ENCODE measurements at places on chromosomes 2 and 18.

GRCh38 chr2:66699793-66700676 is 265.1 kb downstream of the MEIS1 start:
- no peak for DNase-seq

GRCh38 chr2:123912171-123912570 is 112.9 kb upstream of the CNTNAP5 start:
- no peak for DNase-seq

DNA sequence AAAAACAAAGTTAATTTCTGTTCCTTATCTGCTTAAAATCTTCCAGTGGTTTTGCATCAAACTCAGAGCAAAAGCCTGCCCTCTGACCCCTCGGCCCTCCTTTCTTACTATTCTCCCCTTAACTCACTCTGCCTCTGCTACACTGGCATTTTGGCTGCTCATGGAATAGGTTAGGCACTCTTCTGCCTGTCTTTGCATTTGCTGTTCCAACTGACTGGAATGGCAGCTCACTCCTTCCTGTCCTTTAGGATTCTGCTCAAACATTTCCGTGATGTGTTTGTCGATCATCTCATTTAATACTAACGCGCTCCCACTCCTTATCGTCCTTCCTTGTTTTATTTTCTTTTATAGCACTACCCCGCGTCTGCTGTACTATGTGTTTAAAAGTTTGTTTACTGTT is 815 bp downstream of the CEBPZ start:
- DNase-seq, result peak; percentile 5

DNA sequence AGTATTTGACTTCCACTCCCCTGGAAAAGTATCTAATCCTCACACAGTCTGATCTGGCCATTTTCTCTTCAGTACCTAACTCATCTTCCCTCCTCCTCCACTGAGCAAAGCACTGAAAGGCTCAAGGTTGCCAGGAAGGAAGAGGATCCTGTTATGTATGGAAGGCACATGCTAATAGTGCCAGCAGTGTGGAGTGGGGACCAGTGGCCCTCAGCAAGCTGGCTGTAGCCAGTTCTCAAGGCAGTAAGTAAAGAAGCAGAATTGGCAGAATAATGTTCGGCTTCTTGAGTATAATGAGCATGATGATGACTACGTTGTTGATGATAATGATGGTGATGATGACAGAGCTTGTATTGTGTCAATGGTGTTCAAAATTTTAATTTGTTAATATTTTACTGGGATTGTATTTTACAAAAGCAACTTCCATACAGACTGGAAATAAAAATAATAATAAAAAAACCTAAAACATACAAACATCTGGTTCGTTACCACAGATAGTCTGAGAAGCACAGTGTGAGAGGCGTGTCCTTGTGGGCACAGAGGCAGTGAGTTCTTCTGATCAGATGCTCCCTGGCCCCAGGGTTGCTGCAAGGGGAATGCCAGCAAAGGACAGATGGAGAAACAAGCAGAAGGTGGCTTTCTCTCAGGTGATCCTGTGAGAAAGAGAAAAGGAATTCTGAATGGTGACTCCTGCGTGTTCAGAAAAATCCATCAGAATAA is 528.8 kb downstream of the CMPK2 start:
- no peak for DNase-seq

- peak; percentile 70 for DNase-seq
Measured at GRCh38 chr2:200944467-200945394, 18.7 kb downstream of the ORC2 start.

DNA sequence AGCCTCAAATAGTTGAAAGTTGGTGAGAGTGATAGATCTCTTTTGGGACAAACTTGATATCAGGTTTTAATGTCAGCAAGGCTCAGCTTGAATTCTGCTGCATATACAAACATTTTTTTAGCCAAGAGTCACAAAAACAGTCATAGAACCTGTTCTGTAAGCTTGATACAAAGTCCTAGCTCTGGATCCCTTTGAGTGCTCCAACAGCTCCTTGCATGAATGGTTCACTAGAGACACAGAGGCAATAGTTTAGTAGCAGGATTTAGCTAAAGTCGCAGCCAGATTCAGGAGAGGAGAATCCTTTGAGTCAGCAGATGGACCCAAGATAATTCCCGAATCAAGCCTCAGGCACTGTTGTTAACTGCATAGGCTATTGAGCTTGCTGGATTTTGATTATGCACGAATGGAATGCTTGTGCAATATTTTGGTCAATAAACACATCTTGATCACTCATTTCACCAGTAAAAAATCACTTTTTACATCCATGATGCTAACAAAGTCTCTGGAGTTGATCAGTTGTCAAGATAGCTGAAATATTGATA is 148.6 kb downstream of the KLHL14 start:
- DNase-seq, result no peak

- DNase-seq, result no peak
Measured at GRCh38 chr2:240965296-240965904, 33.0 kb upstream of the SNED1 start.

DNA sequence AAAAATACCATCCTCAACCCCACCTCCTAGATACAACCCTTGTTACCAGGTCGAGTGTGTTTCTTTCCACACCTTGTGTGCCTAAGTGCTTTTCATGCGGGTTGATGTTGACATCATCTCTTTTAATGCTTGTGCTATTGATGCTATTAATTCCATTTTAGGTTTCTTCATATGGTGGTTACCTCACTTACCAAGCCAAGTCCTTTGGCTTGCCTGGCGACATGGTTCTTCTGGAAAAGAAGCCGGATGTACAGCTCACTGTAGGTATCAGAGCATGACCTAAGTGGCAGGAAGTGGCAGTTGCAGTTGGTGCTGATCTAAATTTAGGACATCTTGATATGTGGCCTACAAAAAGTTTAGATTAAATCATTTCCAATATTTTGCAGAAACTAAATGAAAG is 149.9 kb upstream of the TTC39C start:
- no peak for DNase-seq

- no peak for DNase-seq
Measured at GRCh38 chr2:8535821-8536685, 145.8 kb upstream of the ID2 start.

DNA sequence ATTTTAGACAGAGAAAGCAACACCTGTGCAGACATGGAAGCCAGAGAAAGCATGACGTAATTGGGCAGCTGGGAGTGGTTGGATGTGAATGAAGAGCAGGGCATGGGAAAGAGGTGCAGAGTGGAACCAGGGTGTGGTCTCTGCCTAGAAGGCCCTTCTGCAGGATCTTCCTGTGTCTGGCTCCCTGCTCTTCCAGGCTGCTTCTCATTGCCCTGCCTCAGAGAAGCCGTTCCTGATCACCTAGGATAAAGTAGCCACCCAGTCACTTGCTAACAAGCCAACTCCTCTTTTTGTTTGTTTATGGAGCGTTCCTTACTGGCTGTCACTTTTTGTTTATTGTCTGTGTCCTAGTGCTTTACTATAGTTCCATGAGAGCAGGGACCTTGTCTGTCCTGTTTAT is 28.5 kb downstream of the GALNT1 start:
- DNase-seq, result no peak

- no peak for DNase-seq
Measured at GRCh38 chr2:10326707-10327594, 24.2 kb downstream of the HPCAL1 start.

DNA sequence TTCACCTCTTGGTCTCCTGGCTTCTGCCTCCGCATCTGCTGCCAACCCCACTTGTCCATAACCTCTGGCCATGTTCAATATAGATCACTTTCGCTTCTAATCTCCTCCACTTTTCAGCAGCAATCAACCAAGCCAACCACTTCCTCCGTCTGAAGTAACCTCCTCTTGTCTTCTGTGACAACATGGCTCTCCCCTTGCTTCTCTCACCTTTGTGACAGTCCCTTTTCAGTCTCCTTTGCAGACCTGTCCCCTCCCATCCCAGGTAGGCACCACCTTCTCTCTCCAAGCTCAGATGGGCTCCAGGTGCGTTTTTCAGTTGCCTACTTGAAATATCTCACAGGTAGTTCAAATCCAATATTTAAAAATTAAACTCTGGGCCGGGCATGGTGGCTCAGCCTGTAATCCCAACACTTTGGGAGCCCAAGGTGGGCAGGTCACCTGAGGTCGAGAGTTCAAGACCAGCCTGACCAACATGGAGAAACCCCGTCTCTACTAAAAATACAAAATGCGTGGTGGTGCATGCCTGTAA is 4.7 kb upstream of the PSD4 start:
- DNase-seq, result no peak

- peak; percentile 72 for DNase-seq
Measured at GRCh38 chr18:58649966-58650816, 21.1 kb upstream of the MALT1 start.

DNA sequence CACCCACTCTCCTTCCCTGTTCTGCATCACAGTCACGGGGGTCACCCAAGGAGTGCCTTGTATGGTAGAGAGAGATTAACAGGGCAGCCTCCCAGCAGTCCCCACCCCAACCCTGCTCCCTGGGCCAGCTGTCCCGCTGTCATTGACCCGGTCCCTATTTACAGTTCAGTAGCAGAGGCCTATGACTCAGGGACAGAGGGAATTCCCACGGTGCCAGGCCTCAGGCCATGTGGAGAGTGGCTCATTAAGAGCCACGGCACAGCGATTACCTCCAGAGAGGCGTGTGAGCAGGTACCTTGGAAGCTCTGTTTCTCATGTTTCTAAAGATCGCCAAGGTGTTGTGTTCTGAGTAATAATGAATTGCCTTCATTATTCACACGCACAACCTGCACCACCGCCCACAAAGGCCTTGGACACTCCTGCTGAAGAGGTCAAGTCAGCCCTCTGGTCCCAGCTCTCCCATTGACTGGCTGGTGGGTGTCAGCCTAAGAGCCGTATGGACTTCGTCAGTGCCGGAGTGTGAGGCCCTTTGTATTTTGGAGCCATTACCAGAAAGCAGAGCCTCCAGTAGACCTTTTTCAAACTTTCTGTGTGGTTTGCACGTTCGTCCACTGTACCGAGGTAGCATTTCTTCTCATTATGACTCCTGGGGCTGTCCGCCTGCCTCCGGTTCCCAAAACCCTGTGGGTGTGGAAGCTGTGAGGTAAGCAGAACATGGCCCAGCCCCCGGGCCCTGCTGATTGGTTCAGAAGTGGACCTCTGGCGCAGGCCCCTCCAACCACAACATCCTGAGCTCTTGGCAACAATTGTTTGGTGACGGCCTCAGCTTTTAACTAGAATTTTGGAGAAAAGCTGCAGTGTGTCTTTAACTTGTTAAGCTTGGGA is 47.0 kb downstream of the SERTAD2 start:
- peak; percentile 84 for DNase-seq

GRCh38 chr2:9310798-9311197 is 104.2 kb downstream of the ASAP2 start:
- DNase-seq, result peak; percentile 41

DNA sequence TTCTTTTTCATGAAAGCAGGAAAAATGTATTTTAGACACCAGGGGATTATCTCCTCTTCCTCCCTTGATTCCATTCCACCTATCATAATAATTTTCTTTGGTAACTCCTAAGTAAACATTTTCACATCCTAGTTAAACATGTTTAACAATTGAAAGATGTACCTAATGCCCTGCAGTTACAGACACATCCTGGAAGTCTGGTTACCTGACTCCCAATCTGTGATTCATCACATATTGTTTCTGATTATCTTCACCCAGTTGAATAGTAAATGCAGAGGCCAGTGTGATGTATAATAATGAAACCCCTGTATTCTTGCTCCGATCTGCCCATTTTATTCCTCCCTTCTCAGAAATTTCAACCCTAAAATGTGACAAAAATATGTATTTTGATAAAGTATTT is 1237.6 kb upstream of the LRRTM1 start:
- no peak for DNase-seq

Measured in AG10803 (cell line).